AG09309 (cell line): ENCODE measurements at places on chromosomes 13 and 19.

GRCh38 chr13:20700288-20700687 is 3.2 kb upstream of the IL17D start:
- DNase-seq, result no peak

GRCh38 chr19:48588670-48589401 is 17.7 kb upstream of the SPACA4 start:
- DNase-seq, result no peak

DNA sequence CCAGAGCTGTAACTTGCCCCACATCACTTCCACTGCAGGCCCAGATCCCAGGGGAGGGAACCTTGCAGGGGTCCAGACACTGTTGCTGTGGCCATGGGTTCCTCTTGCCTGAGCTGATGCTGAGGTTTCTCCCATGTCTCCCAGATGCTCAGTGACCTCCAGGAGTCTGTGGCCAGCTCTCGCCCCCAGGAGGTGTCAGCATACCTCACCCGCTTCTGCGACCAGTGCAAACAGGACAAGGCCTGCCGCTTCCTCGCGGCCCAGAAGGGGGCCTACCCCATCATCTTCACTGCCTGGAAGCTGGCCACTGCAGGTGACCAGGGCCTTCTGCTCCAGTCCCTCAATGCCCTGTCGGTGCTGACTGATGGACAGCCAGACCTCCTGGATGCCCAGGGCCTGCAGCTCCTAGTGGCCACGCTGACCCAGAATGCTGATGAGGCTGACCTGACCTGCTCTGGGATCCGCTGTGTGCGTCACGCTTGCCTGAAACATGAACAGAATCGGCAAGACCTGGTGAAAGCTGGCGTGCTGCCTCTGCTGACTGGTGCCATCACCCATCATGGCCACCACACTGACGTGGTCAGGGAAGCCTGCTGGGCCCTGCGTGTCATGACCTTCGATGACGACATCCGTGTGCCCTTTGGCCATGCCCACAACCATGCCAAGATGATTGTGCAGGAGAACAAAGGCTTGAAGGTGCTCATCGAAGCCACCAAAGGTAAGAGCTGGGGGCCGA is 12.1 kb upstream of the SLC25A42 start:
- no peak for DNase-seq

DNA sequence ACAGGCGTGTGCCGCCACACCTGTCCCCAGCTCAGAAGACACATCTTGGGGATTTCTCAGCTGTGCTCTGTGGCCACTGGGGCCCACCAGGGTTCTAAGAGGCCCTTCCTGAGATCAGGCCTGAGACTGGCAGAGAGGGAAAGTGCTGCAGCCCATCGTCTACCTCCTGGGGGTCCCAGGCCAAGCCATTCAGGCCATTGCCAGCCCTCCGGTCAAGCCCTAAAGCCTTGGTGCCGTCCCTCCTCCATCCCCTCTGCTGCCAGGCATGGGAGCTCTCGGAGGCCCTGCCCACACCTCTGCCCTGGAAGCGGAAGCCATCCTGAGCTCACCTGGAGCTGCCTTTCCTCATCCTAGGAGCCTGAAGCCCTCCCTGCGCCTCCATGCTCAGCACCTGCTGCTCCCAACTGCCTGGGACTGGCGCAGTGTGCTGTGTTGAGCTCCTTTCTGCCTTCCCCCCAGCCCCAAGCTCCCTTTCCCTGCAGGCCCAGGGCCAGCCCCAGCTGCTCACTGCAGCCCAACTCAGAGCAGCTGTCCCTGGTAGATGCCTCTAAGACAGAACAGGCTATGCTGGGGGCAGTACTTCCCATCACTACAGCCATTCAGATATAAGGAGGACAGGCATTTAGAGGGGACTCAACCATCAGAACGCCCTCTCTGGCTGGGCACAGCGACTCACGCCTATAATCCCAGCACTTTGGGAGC is 2.9 kb downstream of the SLC7A9 start:
- DNase-seq, result no peak

DNA sequence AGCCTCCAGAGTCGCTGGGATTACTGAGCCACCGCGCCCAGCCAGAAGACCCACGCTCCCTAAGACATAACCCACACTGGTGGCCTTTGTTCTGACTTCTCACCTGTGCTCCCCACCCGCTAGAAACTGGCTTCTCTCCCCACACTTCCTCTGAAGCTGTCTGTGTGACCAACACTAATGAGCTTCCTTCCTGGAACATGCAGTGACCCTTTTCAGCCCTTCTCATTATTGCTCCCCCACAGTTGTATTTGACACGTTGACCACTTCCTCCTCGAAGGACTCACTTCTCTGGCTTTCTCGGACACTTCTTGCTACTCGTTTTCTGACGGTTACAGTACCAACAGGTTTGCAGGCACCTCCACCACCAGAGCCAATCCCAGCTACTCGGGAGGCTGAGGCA is 10.9 kb downstream of the NCR1 start:
- DNase-seq, result no peak
